GOT3 (cell line): ENCODE measurements at places on chromosomes 3 and 15.

DNA sequence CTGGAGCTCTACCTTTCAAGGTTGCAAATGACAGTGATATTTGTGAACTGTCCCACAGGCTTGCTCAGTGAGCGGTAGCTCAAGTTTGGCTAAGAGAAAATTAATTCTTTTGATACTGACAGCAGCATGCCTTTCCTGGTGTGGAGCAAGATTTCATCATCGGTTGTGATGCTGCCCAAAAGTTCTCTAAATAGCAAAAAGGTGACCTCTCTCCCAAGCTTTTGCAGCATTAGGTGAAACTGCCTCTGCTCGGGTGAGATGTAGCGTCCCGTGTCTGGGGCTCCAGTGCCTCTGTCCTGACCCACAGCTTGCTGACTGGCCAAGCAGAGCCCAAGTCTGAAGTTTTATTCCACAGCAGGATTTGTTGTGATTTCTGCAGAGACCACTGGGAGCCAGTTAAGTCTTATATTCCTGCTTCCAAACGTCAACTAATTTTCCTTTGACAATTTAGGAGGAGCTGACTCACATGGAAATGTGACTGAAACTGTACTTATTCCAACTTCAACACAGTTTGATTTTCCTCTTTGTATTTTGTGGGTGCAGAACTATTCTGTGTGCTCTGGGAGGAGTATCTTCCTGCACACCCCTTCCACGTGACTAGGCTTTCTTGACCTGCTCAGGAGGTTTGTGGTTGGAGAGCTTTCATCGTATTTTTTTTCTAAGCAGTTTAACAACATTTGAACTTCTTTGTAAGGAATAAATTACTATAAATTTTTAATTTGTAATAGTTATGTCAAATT lies 5.9 kb downstream of the SYNM start:
- DNase-seq: no peak

DNA sequence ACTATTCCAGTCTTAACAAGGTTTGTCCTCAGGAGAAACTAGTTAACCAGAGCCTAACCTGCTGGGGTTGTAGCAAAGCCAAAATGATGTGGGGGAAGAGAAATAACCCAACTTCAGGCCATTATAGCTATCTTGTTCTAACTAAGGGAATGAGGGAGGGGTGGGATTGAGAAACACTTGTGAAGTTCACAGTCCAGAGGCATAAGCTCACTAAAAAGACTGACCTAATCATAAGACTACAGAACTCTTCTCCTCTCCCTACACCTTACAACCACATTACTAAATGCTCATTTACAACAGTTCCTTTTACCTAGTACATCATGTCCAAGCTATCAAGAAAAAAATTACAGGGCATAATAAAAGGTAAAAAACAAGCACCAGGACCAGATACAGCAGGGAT lies 52.8 kb downstream of the UBE3A start:
- DNase-seq: no peak

DNA sequence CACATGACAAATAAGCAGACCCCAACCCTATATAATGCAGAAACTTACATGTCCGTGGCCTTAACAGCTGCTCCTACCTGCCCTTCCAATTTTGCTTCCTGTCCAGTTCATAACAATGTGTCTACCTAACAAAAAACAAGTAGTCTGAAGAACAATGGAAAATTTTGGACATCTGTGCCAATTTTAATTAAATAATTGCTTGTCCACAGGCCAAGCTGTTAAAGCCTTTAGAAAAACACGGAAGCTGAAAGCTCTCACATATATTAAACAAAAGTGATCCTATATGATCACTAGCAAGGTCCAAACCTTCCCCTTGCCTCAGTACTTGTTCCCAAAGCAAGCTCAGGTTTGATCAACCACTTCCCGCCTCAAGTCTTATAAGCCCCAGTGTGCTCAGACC lies 37.1 kb downstream of the MAGI1 start:
- DNase-seq: no peak

DNA sequence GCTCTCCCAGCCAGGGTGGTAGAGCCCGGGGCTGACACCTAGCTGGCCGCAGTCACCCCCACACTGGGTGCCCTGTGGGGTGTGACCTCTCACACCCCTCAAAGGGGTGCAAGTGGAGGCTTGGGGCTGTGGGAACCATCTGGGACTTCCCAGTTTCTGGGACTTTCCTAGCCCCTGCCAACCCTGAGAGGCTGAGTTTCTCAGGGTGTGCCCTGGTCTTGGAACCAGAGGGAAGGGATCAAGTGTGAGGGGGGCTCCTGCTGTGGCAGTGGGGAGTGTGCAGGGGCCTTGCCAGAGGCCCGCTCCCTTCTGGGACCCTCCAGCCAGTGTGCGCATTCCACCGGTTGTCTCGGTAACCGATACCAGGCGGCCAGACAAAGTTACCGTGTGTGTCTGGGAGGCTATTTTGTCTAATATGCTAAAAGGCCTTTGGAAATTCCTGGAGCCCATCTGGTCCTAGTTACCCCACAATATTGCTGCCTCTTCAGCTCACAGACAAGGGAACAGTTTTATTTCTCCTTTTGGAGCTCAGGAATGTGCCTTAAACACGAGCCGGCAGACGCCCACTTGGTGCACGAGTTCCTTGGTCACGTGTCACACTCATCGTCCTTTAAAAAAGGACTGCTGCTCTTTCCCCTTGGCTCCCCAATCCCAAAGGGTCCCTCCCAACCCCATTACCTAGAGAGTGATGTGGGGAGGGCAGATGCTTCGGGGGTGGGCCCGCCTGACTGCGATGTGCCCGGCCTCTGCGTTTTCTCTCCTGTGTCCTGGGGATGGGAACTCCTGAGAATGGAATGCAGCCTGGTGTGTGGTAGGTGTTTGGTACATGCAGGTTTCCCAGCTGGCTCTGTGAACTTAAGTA lies 33.2 kb downstream of the HDAC11 start:
- DNase-seq: no peak

- peak; percentile 66 for DNase-seq
Measured at GRCh38 chr15:69394556-69395282, 19.4 kb upstream of the KIF23 start.

DNA sequence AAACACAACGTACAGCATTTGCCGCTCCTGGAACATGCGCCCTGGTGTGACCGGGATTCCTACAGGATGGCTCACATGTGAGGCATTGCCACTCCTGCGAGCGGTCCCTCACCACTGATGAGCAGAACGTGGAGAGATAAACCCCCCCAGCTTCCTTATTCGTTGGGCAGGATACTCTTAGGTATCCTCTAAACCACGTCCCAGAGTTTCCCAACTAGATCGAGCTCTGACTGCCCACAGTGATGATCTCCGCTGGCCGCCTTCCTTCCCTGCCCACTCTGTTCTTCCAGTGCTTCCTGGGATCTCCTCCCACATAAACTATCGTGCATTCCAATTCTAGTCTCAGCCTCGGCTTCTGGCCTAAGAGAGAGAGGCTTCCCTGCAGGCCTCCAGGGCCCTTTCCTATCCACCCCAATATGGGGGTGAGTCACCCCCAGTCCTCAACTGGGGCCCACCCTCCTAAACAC lies 91.8 kb downstream of the TOP2B start:
- DNase-seq: no peak

DNA sequence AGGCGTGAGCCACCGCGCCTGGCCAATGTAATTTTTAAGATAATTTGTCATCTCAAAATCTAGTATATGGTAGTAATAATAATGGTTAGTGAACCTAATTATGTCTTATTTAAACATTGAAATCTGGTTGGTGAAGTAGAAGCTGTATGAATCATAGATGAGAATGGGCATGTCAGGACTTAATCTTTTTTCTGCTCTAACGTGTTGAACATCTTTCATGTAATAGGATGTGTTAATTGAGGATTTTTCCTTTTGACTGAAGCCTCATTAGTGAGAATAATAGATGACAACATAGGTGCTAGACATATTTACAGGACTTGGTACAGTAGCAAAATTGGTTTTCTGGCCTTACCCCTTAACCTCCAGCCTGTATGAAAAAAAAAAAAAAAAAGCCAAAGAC lies 835.6 kb downstream of the IGSF11 start:
- DNase-seq: no peak

GRCh38 chr3:113747283-113748046 lies 630 bp downstream of the ATP6V1A start:
- no peak for DNase-seq

GRCh38 chr3:142676151-142676550 lies 47.7 kb upstream of the TRPC1 start:
- no peak for DNase-seq

- DNase-seq: no peak
Measured at GRCh38 chr3:108036984-108037741, 53.7 kb downstream of the CD47 start.

GRCh38 chr3:108297647-108298046 lies 1.3 kb downstream of the HHLA2 start:
- no peak for DNase-seq

DNA sequence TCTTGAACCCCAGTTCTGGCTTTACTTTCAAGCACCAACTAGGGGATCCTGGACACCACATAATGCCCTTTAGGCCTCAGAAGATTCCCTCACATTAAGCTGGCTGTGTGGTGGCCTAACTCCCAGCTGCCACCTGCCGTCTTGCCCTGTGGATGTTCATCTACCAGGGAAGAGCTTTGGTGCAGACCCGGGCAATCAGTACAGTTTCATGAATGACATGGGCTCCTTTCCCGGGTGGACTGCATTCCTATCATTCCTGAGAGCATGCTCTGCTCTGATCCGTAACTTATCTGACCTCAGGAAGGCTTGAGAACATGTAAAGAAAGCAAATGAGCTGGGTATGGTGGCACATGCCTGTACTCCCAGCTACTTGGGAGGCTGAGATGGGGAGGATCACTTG lies 50.0 kb upstream of the GSK3B start:
- DNase-seq: no peak

- no peak for DNase-seq
Measured at GRCh38 chr15:94206463-94207167, 24.7 kb upstream of the MCTP2 start.

DNA sequence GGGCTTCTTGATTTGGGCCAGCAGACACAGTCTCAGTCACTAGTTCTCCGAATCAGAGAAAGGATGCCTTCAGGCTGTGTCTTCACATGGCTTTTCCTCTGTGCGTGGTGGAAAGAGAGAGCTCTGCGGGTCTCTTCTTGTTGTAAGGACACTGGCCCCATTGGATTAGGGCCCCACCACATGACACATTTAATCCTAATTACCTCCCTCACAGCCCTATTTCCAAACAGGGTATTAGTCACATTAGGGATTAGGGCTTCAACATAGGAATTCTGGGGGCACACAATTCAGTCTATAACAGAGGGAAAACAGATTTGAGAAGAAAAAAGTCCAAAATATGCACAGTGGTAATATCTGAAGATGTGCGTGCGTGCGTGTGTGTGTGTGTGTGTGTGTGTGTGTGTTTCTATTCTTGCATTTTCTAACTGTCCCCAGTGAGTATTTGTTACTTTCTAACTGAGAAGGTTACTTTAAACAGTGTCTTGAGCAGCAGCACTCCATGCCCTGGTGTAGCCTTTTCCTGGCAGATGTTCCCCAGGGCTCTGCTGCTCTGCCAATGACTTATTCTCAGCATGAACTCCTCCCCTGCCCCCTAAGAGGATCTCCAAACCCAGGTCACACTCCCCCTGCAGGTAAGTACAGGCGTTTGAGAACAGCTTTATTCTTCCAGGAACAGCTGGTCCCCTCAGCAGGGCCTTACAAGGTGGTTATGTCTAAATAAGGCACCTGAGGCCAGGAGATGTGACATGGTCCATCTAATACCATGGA lies 72.9 kb downstream of the RPL39L start:
- no peak for DNase-seq

GRCh38 chr3:13708301-13708700 lies 159.4 kb downstream of the FBLN2 start:
- DNase-seq: no peak

- DNase-seq: no peak
Measured at GRCh38 chr3:165553371-165553770, 283.9 kb downstream of the BCHE start.

- no peak for DNase-seq
Measured at GRCh38 chr3:133644768-133645167, 17.0 kb downstream of the TOPBP1 start.

DNA sequence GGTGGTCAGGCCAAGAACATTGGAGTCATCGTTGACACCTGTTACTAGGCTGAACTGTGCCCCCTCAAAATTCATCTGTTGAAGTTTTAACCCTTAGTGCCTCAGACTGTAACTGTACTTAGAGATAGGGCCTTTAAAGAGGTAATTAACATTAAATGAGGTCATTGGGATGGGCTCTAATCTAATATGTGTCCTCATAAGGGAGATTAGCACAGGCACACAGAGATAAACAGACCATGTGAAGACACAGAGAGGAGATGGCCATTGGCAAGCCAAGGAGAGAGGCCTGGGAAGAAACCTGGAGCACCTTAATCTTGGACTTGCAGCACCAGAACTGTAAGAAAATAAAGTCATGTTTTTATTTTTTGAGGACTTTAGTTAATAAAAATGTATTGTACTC lies 59.6 kb downstream of the PLCL2 start:
- no peak for DNase-seq

DNA sequence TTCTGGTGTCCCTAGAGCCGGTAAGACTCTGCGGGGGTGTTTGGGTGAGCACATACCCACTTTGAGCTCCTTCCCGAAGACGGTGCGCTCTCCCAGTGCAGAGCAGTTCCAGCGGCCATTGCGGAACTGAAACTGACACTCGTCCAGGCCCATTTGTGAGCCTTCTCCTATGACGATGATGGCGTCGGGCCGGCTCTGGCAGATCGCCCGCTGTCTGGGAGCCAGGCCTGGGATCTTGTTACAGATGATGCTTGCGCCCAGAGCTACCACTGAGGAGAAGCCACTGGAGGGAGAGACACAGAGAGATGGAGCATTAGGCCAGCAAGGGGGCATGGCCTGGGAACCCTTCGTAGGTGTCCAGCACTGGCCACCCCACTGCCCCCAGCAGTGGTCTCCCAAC lies 5.0 kb downstream of the WNT7A start:
- DNase-seq: no peak

DNA sequence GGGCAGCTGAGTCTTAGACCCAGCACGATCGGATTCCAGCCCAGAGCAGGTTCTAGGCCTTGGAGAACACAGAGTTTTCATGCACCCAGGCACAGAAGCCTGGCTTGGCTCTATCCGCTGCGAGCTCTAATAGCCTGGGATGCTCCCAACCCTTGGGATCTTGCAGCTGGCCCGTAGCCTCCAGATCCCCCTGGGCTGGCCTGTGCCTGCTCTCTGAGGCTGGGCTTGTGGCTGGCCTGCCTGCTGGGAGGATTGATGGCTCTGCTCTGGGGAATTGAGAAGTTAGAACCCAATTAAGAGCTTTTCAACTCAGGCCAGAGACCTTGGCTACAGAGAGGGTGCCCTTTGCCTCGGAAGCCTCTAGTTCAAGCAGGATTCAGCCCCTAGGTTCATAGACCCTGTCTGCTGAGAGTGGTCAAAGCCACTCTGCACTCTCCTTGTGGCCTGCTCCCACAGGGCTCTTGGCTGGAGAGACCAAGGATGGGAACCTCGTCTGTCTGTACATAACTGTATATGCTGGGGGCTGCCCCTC lies 64.4 kb downstream of the MAGEF1 start:
- no peak for DNase-seq

DNA sequence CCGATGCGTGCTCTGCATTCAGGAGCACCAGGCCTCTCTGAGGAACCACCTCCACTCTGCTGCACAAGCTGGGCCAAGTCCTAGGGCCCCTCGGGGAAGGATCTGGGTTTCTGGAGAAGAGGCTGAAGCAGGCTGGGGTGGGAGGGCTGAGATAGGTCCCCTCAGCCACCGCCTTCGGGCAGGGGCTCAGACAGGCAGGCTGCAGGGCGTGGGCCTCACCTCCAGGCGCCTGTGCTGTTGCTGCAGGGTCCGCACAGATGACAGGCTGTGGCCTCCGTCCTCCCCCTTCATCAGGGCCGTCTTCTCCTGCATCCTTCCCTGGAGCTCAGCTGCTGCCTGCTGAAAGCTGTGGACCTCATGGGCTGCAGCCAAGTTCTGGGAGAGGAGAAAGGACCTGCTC lies 15.2 kb downstream of the PLA2G4B start:
- DNase-seq: no peak
